ENCODE measurements at places on chromosomes 13 and 19. TPM values are rescaled to one million over a fixed set of nuclear protein-coding genes. Genes with fewer than 3 reads are reported as not detected.

The XPO4 gene
- total RNA-seq, result 27.4 TPM

DNA sequence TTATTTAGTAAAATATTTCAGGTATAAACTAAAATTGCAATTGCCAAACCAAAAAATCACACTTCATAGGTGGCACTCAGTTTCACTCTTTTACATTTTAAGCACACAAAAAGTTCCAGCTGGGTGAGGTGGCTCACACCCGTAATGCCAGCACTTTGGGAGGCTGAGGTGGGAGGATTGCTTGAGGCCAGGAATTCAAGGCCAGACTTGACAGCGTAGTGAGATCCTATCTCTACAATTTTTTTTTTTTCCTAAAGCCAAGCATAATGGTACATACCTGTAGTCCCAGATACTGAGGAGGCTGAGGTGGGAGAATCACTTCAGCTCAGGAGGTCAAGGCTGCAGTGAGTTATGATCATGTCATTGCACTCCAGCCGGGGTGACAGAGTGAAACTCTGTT is 20.6 kb upstream of the SLC46A3 start:
- no peak overlapping the region for H3K4me3 ChIP-seq
- H3K27me3 ChIP-seq, result peaks cover 5% of the 10 kb centered on the region
- DNase-seq, result no peak
- H3K4me1 ChIP-seq, result no peaks in the 10 kb centered on the region
- no peak overlapping the region for H3K27ac ChIP-seq

- no peak for DNase-seq
- no peaks in the 10 kb centered on the region for H3K36me3 ChIP-seq
- H3K4me3 ChIP-seq, result peak overlapping the region; percentile 61
- H3K27ac ChIP-seq, result peak overlapping the region; percentile 87
Observed at GRCh38 chr19:12779162-12779993, 4.0 kb upstream of the HOOK2 start.

The ZNF584 gene
- 8.6 TPM for total RNA-seq

DNA sequence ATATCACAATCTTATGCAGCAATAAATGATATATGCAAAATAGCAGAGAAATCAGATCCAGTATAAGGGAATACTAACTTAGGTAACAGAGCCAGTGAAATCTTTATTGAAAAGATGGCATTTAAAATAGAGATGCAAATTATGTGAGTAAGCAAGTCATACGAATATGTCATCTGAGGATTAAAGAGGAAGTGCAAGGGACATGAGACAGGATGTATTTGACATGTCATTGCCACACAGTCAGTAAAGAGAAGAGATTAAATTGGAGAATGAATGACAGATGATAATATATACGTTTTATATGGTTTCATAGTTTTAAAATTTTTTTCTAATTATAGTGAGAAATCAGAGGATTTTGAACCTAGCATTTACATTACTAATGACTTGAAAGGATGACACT is 426.4 kb downstream of the SLITRK5 start:
- H3K4me1 ChIP-seq, result no peaks in the 10 kb centered on the region
- H3K27me3 ChIP-seq, result no peaks in the 10 kb centered on the region
- no peaks in the 10 kb centered on the region for H3K36me3 ChIP-seq
- H3K27ac ChIP-seq, result no peak overlapping the region
- H3K4me3 ChIP-seq, result no peak overlapping the region
- no peak for DNase-seq

All from activated B cell treated with CpG ODN at 0.5 μM for 24 hours (primary cell).